Cardiac muscle cell (in vitro differentiated cells and primary cell): ENCODE measurements at places on chromosomes 6 and 20. TPM values are rescaled to one million over a fixed set of nuclear protein-coding genes. Genes with fewer than 3 reads are reported as not detected.

The SYNE1 gene
- 14.6 and 32.3 TPM in 2 replicates for polyA plus RNA-seq

The SNX3 gene
- polyA plus RNA-seq, result 322 and 402 TPM in 2 replicates

The SCGN gene
- polyA plus RNA-seq, result not detected in 2 replicates

The PACRG gene
- polyA plus RNA-seq, result 3.7 TPM in 2 replicates

The ZSCAN23 gene
- polyA plus RNA-seq, result 0.90 and 4.9 TPM in 2 replicates

The BNIP5 gene
- not detected in 2 replicates for polyA plus RNA-seq

The SLC17A9 gene
- polyA plus RNA-seq, result 1.8 and 4.1 TPM in 2 replicates

The RBBP8NL gene
- not detected in 2 replicates for polyA plus RNA-seq
